Panc1 (cell line): ENCODE measurements at places on chromosomes 4 and X. TPM values are rescaled to one million over a fixed set of nuclear protein-coding genes. Genes with fewer than 3 reads are reported as not detected.

GRCh38 chrX:1554469-1555210 lies 17.7 kb upstream of the P2RY8 start:
- DNase-seq, result no peak

- DNase-seq, result no peak
These were observed 58.3 kb upstream of the DHRSX start for GRCh38 chrX:2559124-2559523.

DNA sequence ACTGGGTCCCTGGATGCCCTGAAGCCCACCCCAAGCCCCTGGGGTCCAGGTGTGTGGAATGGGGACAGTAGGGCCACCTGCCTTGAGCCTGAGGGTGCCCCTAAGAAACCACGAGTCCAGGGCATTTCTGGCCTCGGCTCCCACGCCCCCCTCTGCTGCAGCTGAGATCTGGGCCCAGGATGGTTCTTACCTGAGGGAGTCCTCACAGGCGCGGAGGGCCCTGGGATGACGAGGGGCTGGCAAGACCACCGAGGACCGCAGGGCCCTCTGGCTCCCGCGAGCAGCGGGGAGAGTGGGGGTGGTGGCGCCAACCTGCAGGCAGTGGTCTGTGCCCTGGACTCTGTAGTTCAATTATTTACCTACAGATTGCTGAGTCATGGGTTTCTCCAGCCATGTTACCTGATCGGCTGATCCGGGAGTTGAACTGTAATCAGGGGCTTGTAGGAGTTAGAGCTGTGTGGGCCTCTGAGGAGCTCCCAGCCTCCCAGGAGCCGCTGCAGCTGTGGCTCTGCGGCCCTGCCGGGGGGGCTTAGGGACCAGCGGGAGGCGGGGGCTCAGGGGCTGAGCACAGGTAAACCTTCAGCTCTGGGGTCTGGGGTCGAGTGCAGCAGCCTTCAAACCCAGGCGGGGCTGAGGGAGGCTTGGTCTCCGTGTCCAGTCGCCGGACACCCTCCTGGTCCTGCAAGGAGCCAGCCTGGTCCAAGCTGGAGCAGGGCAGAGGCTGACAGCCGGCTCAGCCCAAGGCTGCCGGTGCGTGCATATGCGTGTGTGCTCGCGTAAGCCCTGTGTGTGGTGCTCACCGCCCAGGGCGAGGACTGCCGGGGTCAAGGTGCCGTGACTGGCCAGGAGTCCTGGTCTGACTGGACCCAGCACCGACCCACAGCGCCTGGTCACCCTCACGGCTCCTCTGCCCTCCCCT lies at the start of gene SLC26A1:
SLC26A1 (minus strand) TSS at position 294 of the 919 bp plus-strand sequence. CDS start 1,701 bp downstream, outside the sequence.
- DNase-seq, result no peak

DNA sequence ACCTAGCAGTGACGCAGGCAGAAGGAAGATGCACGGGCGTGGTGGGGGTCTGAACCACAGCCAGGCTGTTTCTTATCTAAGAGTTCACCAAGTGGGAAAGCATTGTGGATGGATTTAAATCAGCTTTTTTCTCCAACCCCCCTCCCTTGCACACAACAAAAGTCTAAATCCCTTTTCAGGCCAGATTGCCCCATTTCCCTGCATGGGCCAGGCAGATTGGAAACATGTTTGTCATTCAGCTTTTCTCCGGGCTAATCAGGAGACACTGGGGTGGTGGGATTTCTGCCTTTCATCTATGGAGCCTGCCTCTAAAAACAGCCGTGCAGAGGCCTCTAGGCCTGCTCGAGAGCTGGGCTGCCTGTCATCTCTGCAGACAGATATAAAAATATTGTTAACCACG lies 166.3 kb upstream of the LEF1 start:
- DNase-seq, result no peak

TGIF2LX gene
- not detected for total RNA-seq

DNA sequence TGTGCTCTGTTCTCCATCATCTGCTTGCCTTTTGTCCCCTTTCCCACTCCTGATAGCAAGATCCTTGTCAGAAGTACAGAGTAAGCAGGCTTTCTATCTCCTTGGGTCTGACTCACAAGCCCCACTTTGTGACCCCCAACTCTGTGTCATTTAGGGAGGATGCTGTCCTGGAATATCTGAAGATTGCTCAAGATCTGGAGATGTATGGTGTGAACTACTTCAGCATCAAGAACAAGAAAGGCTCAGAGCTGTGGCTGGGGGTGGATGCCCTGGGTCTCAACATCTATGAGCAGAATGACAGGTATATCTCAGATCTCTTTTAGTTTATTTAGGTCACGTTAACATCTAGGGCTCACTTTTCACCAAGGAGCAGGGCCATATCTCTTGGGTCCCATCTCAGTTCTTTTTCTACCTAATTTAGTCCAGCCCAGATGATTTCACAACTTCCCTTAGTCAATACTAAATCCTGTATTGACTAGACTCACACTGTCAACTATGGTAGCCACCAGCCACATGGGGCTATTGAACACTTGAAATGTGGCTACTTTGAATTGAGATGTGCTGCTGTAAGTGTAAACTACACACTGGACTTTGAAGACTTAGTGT lies 64.3 kb downstream of the MSN start:
- DNase-seq, result no peak

RS1 gene
- not detected for total RNA-seq

DNA sequence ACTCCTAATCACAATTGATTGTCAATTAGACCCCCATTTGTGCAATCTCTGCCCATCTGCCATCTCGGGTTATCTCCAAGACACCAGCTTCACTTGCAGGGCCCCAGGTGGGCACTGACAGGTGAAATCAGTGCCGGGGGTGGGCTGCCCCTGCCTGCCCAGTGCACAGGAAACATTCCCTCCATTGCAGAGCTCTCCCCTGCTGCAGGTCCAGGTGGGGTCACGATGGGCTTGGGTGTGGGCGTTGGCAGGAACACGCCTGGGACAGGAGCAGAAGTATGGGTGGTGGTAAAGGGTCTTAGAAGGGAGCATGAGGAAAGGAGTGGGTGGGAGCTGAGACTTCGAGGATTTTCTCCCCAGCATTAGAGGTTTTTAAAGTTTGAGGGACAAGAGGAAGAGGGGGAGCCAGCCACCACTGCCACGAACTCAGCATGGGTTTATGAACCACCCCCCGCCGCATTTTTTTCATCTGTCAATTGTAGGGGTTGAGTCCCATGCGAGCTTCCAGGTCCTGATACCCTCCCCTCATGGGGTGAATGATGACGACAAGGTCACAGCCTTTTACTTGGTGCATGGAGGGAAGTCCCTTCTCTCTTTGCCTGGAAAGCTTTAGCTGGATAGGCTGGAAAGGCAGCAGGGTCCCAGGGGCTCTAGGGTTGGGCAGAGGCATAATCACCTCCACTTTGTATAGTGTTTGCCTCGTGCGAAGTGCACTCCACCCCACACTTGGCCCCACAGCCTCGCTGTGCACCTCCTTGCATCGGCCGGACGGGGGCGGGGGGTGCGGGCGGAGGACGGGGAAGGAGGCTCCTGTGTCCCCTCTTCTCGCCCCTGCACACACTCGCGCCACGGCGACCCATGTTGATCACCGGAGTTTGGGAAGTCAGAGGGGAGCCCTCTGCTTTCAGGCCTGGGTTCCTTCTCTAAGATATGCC lies 3.5 kb upstream of the NKX1-1 start:
- no peak for DNase-seq

GRCh38 chr4:39435659-39436563 lies 22.8 kb downstream of the RPL9 start:
- no peak for DNase-seq

DNA sequence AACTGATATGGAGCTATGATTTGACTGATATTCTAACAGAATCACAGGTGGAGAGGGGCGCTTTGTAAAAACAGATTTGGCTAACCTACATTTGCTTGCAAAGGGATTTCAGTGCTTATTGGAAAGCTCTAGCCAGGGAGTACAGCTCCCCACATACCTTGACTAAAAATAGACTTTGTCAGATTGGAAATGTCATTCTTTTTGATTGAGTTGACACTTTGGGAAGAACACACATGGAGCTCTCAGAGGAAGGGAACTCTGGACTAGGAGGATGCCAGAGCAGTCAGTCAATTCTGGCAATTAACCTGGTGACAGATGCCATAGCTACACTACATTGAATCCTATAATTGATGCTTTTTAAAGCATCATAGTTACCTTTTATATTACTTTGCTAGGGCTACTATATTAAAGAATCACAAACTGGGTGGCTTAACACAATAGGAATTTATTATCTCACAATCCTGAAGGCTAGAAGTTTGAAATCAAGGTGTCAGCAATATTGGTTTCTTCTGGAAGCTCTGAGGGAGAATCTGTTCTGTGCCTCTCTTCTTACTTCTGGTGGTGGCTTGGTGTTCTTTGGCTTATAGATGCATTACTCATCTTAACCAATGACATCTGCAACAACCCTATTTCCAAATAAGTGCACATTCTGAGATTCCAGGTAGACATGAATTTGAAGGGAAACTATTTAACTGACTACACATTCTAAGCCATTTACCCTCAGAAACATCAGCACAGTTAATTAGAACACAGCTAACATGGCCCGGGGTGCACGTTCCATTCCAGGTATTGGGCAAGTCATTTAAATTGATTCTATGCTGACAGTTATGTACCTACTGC lies 8.4 kb upstream of the HERC3 start:
- no peak for DNase-seq

SAT1 gene
- 173 TPM for total RNA-seq
